ENCODE measurements at places on chromosomes 5 and 9.

GRCh38 chr5:73419117-73419464, 29.5 kb downstream of the FOXD1 start:
- no peak for DNase-seq

DNA sequence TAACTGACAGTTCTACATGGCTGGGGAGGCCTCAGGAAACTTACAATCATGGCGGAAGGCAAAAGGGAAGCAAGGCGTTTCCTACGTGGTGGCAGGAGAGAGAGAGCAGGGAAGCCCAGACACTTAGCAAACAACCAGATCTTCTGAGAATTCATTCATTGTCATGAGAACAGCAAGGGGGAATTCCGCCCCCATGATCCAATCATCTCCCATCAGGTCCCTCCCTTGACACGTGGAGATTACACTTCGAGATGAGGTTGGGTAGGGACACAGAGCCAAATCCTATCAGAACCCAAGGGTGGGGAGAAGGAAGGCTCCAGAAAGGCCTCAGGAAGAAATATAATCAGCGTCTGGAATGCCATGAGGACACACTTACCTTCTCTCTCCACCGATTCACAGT, 34.3 kb downstream of the KIF4B start:
- no peak for DNase-seq

GRCh38 chr9:111937301-111937700, 40.7 kb downstream of the UGCG start:
- no peak for DNase-seq

DNA sequence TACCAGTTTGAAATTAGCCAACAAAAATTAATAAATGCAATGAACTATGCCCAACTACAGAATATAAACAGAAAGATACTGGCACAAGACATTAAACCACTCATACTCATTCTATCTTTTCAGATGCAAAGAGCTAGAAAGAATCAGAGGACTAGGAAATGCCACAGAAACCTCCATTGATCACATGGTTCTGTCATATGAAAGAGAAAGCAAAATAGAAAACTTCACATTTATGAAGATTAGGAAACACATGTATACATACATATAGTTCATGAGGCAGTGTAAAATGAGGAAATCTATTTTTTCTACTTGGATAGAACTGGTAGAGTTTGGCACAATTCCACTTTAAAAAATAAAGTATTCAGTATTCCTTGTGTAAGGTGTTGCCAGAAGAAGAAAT, 275.1 kb upstream of the PTGER4 start:
- DNase-seq: no peak

- DNase-seq: no peak
These were observed 91.1 kb downstream of the ENC1 start for GRCh38 chr5:74549384-74549783.
